ENCODE measurements at places on chromosomes 6 and 20. TPM values are rescaled to one million over a fixed set of nuclear protein-coding genes. Genes with fewer than 3 reads are reported as not detected.

DNA sequence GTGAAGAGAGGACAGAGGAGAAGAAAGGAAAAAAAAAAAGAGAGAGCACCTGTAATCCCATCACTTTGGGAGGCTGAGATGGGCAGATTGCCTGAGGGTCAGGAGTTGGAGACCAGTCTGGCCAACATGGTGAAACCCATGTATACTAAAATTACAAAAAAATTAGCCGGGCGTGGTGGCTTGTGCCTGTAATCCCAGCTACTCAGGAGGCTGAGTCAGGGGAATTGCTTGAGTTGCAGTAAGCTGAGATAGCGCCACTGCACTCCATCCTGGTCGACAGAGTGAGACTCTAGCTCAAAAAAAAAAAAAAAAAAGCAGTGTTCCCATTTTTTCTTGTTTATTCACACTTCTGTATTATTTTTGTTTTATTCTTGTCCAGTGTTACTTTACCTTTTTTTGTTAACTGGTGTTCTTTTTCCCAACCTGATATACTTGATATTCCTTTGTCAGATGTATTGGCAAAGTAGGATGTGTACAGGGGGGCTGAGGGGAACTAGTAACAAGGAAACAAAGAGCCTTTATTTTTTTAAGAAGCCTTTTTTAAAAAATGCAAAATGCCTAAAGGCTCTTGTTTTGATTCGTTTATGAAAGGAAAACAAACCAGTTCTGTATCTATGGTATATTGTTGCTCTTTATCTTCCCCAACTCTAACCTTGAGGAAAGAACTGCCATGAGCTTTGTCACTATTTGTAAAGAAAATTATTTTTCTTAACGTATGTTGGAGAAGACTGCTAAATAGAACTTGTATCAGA, 22.3 kb downstream of the COL19A1 start:
- no peak overlapping the region for H3K4me3 ChIP-seq
- no peaks in the 10 kb centered on the region for H3K4me1 ChIP-seq
- H3K27ac ChIP-seq: no peak overlapping the region
- H3K27me3 ChIP-seq: no peaks in the 10 kb centered on the region
- DNase-seq: no peak

DNA sequence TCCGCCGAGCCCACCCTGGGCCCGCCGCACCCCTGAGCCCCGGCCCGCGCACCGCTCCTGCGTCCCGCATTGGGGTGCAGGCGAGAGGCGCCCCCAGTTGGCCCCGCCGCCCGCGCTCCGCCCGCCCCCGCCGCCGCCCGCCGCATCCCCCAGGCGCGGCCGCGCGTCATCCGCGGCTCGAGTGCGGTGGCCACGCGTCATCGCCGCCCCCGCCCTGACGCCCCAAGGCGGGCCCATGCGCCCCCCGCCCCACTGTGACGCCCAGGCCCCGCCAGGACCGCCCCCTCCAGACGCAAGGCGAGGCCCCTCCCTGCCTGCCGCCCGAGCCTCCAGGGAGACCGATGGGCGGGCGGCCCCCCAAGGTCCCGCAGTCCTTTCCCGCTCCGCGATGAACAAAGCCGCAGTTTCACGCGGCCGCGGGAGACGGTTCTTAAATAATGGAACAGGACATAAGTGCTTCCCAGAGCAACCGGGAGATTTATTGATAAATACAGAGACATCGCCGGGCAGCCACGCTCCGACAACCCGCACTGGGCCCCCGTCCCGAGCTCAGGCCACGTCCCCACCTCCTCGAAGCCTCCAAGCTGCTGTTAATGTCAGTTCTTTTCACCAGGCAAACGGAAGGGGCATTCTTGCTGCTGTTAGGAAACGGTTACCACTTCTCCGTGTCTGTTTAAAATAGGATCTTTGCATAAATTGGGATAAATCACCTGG, at the start of gene ANKRD60:
Gene ANKRD60, minus strand, starts transcription at position 170 of the 714 bp plus-strand sequence. Its CDS starts 0 bp downstream, at position 170.
- peaks cover 63% of the 10 kb centered on the region for H3K27me3 ChIP-seq
- no peak within 1 kb of the TSS for H3K27ac ChIP-seq

DNA sequence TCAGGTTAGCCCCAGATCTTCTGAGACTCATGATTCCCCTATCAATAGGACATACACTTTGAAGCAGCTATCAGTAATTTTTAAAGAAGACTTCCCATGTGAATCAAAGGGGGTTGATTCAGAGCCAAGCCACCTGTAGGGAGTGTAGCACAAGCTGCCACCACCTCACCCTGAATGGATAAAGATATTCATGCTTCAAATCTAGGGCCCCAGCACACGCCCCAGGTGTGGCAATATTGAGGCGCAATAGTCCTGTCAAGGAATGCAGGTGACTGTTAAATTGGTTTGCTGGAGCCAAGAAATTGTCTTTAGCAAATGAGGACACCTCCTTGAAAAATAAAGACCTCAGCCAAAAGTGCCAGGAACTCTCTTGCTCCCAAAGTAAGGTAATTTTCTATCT, 404.4 kb downstream of the MAFB start:
- H3K27me3 ChIP-seq: no peaks in the 10 kb centered on the region
- H3K4me3 ChIP-seq: no peak overlapping the region
- no peaks in the 10 kb centered on the region for H3K4me1 ChIP-seq
- no peaks in the 10 kb centered on the region for H3K36me3 ChIP-seq

- H3K36me3 ChIP-seq: no peaks in the 10 kb centered on the region
- no peak overlapping the region for H3K27ac ChIP-seq
- no peak overlapping the region for H3K4me3 ChIP-seq
- DNase-seq: no peak
- no peaks in the 10 kb centered on the region for H3K27me3 ChIP-seq
Observed at GRCh38 chr6:125792680-125793079, 1.9 kb downstream of the NCOA7 start.

DNA sequence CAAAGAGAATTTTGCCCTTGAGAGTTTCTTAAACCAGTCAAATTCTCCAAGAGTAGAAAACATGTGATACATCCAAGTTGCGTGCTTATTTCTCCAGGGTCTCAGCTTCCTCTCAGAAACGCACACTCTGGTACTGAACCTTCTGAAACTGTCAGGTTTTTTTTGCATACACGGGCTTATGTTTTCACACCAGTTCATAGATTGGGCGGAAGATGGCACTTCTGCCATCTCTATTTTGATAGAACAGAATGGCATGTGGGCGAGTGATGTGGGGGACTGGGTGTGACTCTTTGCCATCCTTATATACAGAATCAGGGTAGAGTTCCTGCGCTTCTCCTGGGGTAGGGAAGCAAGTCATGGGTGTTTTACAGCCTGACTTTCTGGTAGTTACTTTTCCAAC, 56.4 kb downstream of the ADTRP start:
- H3K4me1 ChIP-seq: no peaks in the 10 kb centered on the region
- H3K36me3 ChIP-seq: no peaks in the 10 kb centered on the region
- H3K4me3 ChIP-seq: no peak overlapping the region
- no peaks in the 10 kb centered on the region for H3K27me3 ChIP-seq
- DNase-seq: no peak

DNA sequence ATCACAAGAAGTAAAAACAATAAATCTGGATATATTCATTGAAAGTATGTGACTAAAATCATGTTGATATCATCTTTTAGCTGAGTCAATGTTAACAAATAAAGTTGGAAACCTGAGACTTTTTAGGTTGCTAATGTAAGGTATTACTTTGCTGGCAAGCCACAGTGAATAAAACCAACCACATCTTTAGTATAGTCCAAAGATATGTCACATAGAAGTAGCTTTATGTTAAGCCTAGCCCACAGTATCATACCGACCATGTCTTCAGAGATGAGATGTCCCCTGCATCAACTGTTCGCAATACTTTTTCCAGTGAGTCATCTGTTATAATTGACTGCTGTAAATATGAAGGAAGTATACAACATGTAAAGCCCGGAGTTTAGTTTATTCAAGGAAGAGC, 107.6 kb upstream of the MCHR2 start:
- no peak overlapping the region for H3K4me3 ChIP-seq
- peaks cover 3% of the 10 kb centered on the region for H3K27me3 ChIP-seq
- H3K4me1 ChIP-seq: no peaks in the 10 kb centered on the region
- H3K27ac ChIP-seq: no peak overlapping the region
- DNase-seq: no peak
- no peaks in the 10 kb centered on the region for H3K36me3 ChIP-seq

- H3K27me3 ChIP-seq: no peaks in the 10 kb centered on the region
- no peak for DNase-seq
- H3K36me3 ChIP-seq: no peaks in the 10 kb centered on the region
- H3K4me3 ChIP-seq: no peak overlapping the region
- H3K27ac ChIP-seq: peak overlapping the region; percentile 0
- no peaks in the 10 kb centered on the region for H3K4me1 ChIP-seq
Observed at GRCh38 chr20:38866265-38867061, 59.8 kb upstream of the FAM83D start.

DNA sequence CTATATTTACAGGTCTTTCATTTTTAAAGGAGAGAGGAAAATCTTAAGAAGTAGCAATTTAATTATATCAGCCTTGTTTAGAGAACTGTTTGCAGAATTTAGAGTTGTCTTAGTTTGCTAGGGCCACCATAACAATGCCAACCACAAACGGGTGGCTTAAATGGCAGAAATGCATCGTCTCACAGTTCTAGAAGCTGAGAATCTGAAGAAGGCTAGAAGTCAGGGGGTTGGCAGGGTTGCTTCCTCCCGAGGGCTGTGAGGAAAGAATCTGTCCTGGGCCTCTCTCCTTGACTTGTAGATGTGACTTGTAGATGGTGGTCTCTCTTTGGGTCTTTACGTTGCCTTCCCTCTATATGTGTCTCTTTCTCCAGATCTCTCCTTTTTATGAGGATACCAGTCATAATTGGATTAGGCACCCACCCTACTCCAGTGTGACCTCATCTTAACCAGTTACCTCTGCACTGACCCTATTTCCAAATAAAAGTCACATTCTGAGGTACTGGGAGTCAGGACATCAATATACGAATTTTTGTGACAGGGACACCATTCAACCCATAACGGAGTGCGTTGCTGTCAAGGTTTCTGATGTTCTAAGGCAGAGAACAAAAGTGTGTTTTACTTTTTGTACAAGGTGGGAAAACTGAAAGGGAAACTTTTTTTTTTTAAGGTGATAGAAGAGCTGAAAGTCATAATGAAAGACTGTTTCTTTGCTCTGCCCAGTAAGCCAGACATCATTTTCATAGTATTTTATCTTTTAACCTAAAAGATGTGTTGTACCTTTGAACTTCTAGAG, 84.4 kb downstream of the SAMD3 start:
- H3K36me3 ChIP-seq: peaks cover 3% of the 10 kb centered on the region
- no peak overlapping the region for H3K27ac ChIP-seq
- H3K27me3 ChIP-seq: no peaks in the 10 kb centered on the region

GRCh38 chr6:63353286-63353630, 33.5 kb upstream of the LGSN start:
- no peak overlapping the region for H3K27ac ChIP-seq
- no peaks in the 10 kb centered on the region for H3K27me3 ChIP-seq
- peaks cover 1% of the 10 kb centered on the region for H3K4me1 ChIP-seq
- H3K4me3 ChIP-seq: no peak overlapping the region

DNA sequence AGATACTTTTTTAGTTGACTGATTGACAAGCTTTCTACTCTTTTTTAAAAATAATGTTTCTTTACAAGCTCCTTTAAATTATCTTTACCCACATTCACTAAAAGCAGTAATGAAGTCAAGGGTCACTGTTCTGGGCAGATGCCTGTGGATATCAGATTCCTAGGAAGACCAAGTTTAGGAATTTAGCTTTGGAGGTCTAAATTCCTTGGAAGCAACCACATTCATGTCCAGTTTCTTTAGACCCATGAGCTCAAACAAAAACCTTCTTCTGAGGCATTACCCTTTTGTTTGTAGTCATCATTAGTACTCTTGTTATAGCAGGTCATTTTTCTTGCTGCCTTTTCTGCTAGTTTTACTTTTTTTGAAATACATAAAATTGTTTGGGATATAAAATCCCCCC, 462.9 kb upstream of the JAG1 start:
- no peak overlapping the region for H3K27ac ChIP-seq
- DNase-seq: no peak
- H3K4me3 ChIP-seq: no peak overlapping the region
- no peaks in the 10 kb centered on the region for H3K36me3 ChIP-seq
- H3K27me3 ChIP-seq: no peaks in the 10 kb centered on the region

- H3K4me1 ChIP-seq: peaks cover 2% of the 10 kb centered on the region
- no peaks in the 10 kb centered on the region for H3K36me3 ChIP-seq
- H3K4me3 ChIP-seq: no peak overlapping the region
- no peak overlapping the region for H3K27ac ChIP-seq
Observed at GRCh38 chr6:28738396-28738765, 185.4 kb downstream of the TRIM27 start.

- H3K4me3 ChIP-seq: no peak overlapping the region
- peak; percentile 48 for DNase-seq
- no peak overlapping the region for H3K27ac ChIP-seq
- H3K4me1 ChIP-seq: peaks cover 7% of the 10 kb centered on the region
- no peaks in the 10 kb centered on the region for H3K27me3 ChIP-seq
Observed at GRCh38 chr20:32231847-32232246, 24.2 kb downstream of the POFUT1 start.

- no peak overlapping the region for H3K4me3 ChIP-seq
- no peak overlapping the region for H3K27ac ChIP-seq
- H3K27me3 ChIP-seq: no peaks in the 10 kb centered on the region
- no peaks in the 10 kb centered on the region for H3K36me3 ChIP-seq
- H3K4me1 ChIP-seq: no peaks in the 10 kb centered on the region
Observed at GRCh38 chr6:163964789-163965188, 550.3 kb downstream of the QKI start.

- H3K4me3 ChIP-seq: no peak overlapping the region
- H3K4me1 ChIP-seq: no peaks in the 10 kb centered on the region
- no peak for DNase-seq
- H3K27ac ChIP-seq: no peak overlapping the region
- H3K27me3 ChIP-seq: no peaks in the 10 kb centered on the region
Observed at GRCh38 chr20:8678098-8678776, 390.6 kb upstream of the PLCB4 start.

- no peaks in the 10 kb centered on the region for H3K4me1 ChIP-seq
- H3K27ac ChIP-seq: no peak overlapping the region
- H3K4me3 ChIP-seq: no peak overlapping the region
Observed at GRCh38 chr6:113683968-113684367, 173.2 kb upstream of the MARCKS start.

- H3K27ac ChIP-seq: no peak overlapping the region
- no peak overlapping the region for H3K4me3 ChIP-seq
- no peaks in the 10 kb centered on the region for H3K36me3 ChIP-seq
- H3K27me3 ChIP-seq: no peaks in the 10 kb centered on the region
- no peaks in the 10 kb centered on the region for H3K4me1 ChIP-seq
Observed at GRCh38 chr6:99933129-99933528, 60.9 kb downstream of the MCHR2 start.

GRCh38 chr6:7080311-7080710, 27.4 kb upstream of the RREB1 start:
- no peaks in the 10 kb centered on the region for H3K36me3 ChIP-seq
- DNase-seq: no peak
- H3K4me1 ChIP-seq: no peaks in the 10 kb centered on the region
- H3K4me3 ChIP-seq: no peak overlapping the region

DNA sequence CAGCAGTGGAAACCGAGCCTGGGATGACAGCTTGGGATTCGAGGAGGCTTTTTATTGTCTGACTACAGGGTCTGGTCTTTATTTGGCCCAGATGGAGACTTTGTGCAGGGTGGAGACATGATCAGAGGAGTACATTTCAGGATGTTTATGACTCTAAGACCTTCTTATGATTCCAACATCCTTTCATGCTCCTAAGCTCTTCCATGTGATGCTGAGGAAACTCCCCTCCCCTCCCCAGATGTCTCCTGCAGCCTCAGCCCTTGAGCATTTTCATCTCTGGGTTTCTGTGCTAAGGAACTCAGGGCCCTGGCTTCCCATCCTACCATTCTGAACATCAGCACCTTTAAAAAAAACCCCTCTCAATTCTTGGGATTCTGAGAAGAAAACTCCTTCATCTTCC, 186.6 kb downstream of the SOX4 start:
- H3K4me1 ChIP-seq: no peaks in the 10 kb centered on the region
- peak; percentile 48 for DNase-seq
- H3K4me3 ChIP-seq: no peak overlapping the region
- no peak overlapping the region for H3K27ac ChIP-seq

The FOXQ1 gene
- 2.0 TPM for total RNA-seq

The PEX3 gene
- total RNA-seq: 16.5 TPM

The KAT14 gene
- 12.9 TPM for total RNA-seq

The FHL5 gene
- total RNA-seq: 10.5 TPM

The BCLAF1 gene
- 326 TPM for total RNA-seq

The TAGAP gene
- total RNA-seq: 8.9 TPM

The CST1 gene
- total RNA-seq: not detected
